ENCODE measurements at places on chromosomes 6 and 20. TPM values are rescaled to one million over a fixed set of nuclear protein-coding genes. Genes with fewer than 3 reads are reported as not detected.

DNA sequence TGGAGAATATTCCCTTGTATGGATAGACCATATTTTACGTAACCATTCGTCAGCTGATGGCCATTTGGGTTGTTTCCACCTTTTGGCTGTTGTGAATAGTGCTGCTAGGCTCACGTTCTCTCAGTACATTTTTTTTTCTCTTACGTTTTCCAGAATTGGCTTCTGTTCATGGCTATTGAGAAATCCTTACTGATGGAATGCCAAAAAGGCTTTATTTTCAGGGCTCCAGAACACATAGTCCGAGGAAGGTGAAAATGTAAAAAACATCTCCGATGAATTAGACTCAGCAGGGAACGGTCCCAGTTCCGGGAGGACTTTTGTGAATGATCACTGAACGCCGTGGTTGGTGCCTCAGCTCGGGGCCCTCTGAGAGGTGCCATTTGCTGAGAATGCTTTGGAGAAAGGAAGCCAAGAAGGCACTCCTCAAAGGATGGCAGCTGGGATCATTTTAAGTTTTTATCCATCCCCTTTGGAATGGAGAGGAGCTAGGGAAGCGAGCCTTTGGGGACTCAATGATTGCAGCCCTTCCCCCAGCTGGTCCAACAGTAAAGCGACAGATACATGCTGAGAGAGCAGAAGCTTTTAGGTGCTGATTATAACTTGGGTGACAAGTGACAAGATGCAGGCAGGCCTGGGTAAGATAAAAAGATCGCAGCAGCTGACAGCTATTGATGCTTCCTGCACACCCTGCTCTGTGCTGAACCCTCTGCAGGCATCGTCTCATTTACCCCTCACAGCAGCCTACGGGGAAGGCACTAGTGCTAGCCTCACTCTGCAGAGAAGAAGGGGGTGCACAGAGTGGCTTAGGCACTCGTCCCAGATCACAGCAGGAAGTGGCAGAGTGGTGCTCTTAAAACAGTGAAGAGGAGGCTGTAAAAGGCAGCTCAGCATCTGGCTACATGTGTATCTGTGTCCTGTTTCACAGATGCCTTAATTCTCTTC is 133.4 kb upstream of the KCNG1 start:
- peak; percentile 39 for DNase-seq

DNA sequence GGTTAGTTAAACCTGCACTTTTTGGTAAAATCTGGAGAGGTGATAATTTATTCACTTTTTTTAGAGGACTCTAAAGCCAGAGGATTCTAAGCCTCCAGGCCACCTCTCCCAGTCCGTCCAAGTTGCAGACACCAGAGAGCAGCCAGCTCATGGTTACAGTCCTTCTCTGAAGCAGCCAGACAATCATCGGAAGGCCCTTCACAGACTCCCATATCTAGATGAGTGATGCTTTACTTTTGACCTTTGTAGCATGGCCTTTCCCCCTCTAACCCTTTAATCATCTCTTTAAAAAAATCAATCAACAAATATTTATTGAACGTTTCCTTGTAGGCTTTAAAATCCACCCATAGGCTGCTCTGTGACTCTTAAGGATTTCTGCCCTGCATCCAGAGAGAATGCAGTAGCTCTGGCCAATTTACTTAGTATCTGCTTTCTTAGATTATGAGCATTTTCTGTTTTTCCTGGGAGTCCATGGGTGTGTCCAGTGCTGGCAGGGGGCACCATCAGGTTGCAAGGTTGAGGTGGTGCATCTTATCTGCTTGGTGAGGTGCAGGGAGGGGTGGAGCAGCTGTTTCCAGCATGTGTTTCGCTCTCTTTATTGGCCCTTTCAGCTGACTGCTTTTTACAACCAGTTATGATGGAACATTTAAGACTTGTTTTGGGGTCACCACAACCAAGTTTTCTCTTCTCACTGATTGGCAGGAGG is 58.6 kb downstream of the JARID2 start:
- DNase-seq, result no peak

GRCh38 chr20:57898332-57898731 is 188.5 kb upstream of the PMEPA1 start:
- DNase-seq, result no peak

DNA sequence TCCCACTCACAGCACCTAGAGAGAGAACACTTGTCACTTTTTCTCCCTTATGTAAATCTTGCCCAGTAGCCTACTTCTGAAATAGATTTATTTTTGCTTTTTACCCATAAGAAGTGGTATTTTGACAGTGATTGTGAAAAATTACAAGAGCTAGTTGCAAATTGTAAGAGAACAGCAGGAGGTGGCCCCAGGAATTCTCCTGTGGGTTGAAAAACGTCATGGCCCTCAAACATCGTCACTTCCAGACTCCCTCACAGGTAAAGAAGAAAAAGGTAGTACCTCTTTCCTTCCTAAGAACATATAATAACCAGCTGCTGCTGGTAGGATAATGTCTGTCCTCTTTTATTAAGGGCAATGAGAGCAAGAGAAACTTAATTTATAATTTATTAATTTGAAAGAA is 69.5 kb upstream of the LAMP5 start:
- no peak for DNase-seq

DNA sequence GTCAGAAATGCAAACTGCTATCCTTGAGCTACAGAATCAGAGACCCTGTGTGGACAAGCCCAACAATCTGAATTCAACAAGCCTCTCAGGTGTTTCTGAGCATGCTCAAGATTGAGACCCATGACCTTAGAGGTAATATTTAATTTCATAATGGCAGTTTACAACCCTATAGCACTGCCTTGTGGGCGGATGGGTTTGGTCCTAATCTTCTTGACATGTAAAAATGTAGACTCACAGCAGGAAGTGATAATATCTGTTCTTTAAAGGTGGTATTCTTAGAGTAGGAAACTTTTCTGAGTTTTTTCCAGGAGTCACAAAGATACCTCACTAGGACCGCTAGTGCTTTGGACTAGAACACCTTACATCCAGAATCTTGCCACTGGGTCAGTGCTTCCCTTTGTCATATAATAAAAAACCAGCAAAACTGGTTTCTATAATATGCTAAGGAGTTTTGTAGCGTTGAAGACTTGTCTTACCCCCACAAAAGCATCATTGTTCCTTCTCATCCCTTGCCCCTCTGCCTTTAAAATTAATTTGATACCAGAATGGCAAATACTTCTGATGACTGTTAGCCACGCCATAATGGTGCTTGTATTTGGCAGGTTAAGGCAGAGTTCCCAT is 52.6 kb downstream of the E2F3 start:
- DNase-seq, result no peak

GRCh38 chr6:166318227-166318626 is 10.0 kb upstream of the PRR18 start:
- no peak for DNase-seq

DNA sequence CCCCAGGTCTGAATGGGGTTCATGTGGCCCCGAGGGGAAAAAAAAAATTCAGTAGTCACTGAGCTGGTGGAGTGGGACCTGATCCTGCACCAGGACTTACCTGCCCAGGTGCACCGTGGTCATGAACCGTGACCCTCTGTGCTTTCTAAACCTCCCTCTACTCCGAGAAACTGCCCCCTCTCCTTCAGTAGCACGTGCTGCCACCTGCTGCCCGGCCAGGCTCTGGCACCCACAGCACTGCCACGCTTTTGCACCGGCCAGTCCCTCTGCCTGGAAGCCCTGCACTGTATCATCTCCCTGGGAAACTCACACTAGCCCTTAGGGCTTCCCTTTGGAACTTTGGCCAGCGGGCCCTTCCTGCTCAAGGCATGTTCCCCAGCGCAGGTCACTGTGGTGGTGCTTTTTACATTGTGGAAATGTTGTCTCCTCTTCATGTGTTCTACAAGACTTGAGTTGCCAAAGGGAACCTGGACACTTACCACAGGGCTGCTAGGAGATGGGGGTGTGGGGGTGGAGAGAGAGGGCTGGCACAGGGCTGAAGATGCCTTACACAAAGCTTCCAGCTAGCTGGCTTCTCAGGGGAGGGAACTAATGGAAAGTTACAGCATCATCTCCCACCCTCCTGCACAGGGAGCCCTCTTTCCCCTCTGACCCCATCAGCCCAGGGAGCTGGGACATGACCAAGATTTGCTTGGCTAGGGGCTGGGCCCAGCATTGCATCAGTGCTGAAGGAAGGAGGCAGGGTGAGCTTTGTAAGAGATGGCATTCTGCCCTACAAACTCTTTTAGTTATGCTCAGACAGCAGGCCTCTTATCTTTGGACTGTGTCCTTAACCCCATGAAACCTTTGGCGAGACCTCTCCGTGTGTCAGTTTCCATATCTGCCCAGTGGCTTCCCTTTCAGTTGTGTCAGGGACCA is 2.5 kb upstream of the PTPRT start:
- DNase-seq, result no peak

GRCh38 chr20:32209850-32210605 is 2.3 kb downstream of the POFUT1 start:
- no peak for DNase-seq

GRCh38 chr6:56890683-56891429 is 64.1 kb upstream of the BEND6 start:
- DNase-seq, result no peak

DNA sequence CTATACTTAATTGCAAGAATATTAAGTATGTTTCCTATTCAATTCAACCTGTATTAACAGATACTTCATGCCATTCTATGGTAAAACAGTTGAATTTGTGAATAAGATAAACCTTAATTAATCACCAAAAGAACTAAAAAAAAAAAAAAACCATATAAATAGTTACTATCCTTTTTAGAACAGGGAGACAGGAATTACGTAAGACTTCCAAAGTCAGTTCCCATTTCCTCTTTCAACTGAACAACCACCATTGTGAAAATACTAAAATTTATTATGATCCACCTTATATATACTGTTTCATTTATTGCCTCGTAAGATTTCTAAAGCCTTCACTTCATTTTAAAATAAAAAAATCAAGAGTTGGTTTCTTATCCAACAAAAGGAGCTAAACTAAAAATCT is 9.4 kb downstream of the CCNC start:
- no peak for DNase-seq

DNA sequence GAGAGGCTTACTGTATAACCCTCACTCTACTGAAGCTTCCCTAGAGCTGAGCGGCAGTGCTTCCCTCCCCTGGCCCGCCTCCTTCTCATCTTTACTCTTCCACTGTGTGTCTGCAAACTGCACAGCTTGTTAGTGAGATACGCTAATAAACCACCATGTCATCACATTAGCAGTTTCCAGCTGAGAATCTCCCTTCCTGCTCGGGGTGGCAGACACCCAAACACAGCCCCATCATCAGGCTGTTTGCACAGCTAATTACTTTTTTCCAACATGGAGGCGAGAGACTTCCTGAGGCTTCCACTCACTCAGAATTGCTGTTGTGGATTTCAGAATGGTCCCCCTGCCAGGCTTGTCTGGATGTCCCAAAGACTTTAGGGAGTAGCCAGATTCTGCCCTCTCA is 444.9 kb upstream of the SULF2 start:
- DNase-seq, result no peak

NKAIN4 gene
- not detected for total RNA-seq

PABPC1L gene
- total RNA-seq, result 79.4 TPM
